ENCODE measurements at places on chromosomes 16 and 17.

- DNase-seq, result no peak
Measured at GRCh38 chr16:27771201-27771910, 221.4 kb downstream of the KATNIP start.

DNA sequence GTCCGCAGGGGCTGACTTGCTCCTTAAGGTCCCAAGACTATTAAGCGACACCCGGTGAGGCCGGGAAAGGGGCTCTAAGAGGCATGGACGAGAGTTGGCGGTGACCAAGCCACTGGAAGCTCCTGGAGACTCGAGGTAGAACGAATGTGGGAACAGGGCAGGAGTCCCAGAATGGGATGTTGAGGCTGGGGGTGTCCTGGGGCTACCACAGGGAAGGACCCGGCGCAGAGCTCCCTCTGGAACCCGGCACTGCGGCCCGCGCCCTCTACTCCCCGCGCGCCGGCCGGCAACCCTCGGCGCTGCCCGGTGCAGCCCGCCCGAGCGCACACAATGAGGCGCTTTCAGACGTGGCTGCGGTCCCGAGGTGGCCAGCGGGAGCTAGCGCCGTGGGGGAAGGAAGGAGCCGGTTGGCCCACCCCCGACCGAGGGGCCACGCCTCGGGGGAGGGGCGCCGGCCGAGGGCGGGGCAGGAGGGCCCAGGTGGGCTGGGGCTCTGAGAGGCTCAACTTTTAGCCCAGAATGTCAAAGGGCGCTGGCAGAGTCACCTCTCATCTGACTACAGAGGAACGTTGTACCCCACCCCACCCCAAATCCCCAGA lies at the start of gene CHST6:
TSS of gene CHST6 (minus strand) at position 366 of the 599 bp plus-strand sequence. CDS start 15,613 bp downstream, outside the sequence.
- peak; percentile 19 for DNase-seq

DNA sequence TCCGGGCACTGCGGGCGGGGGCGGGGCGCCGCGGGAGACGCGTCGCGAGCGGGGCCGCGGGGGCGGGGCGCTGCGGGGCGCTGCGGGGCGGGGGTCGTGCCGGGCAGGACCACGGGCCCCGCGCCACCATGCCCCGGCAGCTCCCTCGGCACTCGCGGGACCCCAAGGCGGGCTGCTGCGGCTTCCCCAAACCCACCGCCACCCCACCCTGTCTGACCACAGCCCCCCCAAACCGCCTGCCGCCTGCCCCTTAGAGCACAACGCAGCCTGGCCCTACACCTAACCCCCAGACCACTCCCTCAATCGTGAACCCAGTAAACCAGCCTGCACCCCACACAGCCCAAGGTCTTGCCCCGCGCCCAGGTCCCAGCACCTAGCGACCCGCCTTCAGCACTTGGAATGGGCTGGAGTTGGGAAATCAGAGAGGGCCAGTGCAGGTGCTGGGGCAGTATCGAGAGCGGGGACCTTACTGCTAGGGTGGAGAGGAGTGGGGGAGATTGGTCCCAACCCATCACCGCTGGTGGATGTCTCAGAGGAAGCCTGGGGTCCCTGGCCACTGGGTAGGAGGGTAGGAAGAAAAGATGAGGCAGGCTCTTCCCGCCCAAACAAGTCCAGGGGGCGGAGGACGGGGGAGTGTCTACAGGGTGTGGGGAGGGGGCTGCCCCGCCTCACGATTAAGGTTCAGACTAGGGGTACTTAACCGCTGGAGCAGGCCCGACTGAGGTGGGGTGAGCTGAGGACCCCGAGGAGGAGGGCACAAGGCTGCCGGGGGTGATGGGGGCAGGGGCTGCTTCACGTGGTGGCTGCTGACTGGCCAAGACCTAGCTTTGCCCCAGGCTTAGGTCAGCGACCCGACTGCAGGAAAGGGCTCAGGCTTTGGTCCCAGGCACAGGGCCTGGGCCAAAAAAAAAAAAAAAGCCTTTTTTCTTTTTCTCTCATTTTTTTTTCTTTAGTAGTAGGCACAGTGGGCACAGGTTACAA lies 539 bp upstream of the VAMP2 start:
- no peak for DNase-seq

DNA sequence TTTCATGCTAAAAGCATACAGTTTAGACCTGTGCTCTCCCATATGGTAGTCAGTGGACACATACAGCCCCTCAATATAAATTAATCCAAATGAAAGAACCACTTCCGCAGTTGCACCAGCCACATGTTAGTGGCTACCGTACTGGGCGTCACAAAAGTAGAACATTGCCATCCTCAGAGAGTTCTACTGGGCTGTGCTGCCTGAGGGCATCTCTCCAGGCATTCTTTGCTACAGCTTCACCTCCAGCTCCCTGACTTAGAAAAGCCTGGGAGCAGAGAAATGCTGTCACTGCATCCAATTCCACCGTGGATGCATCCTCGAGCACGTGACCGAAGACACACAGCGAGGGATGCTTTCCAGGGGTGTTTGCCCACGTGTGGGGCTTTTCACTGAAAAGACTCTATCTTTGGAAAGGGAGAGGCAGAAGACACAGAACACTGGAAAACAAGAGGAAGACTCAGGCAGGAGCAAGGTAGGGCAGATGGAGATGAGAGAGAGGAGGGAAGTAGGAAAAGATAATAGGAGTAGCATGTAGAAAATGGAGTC lies 86.4 kb downstream of the GAS7 start:
- no peak for DNase-seq

DNA sequence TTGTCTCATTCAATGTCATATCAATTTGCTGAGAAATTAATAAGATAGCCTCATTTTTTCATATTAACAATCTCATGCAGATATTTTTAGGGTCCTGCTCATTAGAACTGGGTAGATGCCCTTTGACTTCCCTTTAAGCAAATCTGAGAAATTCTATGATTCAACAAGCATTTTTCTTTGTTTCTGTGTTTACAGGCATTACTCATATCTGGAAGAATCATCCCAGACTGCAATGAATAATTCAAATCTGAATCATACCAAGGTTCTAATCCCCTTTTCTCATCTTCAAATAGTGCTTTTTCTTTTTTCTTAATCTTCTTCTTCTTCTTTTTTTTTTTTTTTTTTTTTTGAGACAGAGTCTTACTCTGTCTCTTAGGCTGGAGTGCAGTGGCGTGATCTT lies 69.2 kb upstream of the KIFC3 start:
- no peak for DNase-seq

- DNase-seq, result no peak
Measured at GRCh38 chr17:66952031-66952524, 12.4 kb upstream of the CACNG4 start.

GRCh38 chr16:14175086-14175485 lies 104.0 kb downstream of the MRTFB start:
- no peak for DNase-seq

GRCh38 chr17:81422776-81423697 lies 27.8 kb downstream of the BAHCC1 start:
- no peak for DNase-seq

- DNase-seq, result no peak
Measured at GRCh38 chr17:18960241-18960665, 8.3 kb downstream of the SLC5A10 start.

DNA sequence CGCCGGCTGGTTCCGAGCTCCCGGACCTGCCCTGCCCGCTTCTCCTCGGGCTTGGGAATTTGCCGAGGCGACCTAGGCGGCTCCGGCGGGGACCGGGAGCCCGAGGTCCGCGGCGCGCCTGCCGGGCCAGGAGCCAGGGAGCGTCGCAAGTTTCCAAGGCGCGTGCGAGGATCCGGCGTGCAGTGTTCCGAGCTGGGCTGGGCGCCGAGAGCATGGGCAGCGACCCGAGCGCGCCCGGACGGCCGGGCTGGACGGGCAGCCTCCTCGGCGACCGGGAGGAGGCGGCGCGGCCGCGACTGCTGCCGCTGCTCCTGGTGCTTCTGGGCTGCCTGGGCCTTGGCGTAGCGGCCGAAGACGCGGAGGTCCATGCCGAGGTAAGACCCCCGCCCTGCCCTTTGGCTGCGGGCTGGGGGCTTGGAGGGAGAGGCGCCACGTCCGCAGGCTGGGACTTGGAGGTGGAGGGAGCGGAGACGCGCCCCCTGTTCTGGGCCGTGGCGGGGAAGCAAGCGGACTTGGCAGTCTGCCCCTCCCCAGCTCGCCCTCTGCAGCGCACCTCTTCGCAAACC lies 668 bp downstream of the MMP15 start:
- DNase-seq, result peak; percentile 17

DNA sequence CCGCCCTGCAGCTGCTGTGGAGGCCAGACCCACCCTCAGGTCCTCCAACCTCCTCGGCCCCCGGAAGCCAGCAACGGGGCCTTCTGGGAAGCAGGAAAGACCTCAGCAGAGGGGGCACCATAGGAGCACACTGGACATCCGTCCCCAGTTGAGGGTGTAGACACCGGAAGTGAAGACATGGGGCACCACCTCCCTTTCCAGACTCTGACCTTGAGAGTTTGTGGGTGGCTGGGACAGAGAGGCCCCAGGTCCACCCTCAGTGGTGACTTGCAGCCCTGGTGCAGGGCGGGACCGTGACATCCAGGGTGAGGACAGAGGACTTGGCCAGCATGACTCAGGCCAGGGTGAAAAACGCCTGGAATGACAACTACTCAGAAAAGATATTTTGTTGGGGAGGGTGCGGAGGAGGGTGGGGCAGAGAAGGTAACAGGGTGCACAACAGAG lies 19.9 kb downstream of the CEP295NL start:
- peak; percentile 57 for DNase-seq

Data from hematopoietic multipotent progenitor cell treated with erythropoietin and hydrocortisone succinate and interleukin-3 and kit ligand, for 8 days (in vitro differentiated cells).